ENCODE measurements at places on chromosomes 7 and 10.
A peak's percentile ranks its signal among the peaks of the same experiment; 100 is the strongest.

DNA sequence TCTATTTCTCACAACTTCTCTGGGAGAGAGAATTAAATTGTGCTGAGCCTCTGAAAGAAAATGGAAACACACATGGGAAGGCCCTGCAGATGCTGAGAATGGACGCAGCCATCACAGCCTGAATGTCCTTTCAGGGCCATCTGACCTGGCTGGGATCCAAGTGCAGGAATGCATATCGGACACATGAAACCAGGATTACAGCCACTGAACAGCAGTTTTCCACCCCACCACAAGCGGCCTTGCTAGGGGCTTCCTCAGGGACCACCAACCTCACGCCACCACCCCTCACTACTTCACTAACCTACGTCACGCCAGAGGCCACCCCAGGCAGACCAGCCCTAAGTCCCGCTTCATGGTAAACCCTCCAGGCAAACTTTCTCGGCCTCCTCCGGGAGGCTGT is 103.3 kb downstream of the DIP2C start:
- no peak for DNase-seq

DNA sequence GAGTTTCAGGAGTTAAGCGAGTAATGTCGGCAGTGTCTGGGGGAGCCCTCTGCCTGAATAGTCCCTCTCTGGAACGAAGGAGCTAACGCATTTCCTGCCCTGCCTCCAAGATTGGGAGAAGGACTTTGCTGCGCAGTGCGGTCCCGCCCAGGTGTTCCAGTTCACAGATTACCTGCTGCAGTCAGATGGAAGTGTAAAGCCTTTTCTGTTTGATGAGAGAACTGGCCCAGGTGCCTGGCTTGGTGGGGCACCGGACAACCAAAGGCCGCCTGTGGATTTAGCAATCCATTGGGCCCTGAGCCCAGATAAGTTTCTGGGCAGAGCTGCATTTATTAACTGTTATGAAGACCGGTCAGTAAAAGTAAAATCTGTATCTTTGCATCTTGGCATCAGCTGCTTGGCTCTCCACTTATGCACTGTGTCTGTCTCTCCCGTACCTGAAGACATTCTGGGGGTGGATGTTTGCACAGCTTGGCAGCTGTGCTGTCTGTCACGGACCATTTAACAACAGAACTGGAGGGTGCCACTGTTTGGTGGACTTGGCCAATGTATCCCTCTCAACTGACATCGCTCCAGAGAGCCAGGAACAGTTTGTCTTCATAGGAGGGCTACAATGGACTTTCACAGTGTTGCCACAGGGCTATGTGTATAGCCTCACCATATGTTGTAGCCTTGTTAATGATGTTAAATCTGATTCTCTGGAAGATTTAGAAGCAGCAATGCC is 654.7 kb upstream of the ZWINT start:
- no peak for DNase-seq

DNA sequence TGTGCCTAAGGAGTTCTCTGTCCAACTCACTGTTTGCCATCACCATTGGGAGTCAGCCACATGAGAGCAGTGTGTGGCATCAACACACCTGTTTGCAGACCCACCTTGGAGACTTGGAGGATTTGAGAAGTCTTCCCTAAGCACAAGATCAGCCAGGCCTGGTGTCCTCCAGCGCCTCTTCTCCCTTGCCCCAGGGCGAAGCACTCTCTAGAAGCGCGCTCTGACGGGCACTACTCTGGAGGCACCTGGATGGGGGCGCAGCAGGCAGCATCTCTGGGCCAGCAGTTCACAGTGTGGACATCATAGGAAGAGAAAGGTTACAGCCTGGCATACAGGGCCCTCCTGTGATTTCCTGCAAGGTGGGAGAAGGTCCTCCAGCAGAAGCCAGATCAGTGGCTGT is 289.3 kb downstream of the CELF2 start:
- DNase-seq = no peak

GRCh38 chr7:144534655-144535395 is 131.3 kb upstream of the NOBOX start:
- no peak for DNase-seq

- no peak for DNase-seq
Measured at GRCh38 chr7:14179781-14180180, 190.3 kb upstream of the ETV1 start.

DNA sequence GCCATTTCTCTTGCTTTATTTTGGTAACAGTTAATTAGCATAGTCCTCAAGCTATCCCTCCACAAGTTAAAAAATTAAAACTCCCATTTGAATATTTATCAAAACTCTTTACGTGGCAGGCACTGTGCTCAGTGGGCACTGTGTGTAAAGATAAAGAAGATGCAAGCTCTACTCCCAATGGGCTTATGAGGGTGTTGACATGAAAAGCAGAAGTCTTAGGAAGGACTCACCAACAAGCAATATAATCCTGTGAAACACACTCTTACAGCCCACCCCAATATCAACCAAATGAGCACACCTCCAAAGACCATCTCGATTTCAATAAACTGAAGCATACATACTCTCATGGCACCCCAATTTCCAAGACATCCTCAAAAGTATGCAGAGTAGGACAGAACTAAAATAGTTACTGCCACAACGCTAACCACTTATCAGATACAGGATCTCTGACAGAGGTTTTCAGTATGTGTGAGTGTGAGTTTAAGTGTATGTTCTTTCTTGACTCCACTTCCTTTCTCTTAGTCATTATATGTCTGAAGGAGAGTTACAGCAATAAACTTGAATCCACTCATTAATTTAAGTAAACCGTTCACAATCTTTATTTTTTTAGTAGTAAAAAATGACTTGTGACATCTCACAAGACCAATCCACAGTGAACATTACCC is 120.0 kb downstream of the PDE1C start:
- no peak for DNase-seq

DNA sequence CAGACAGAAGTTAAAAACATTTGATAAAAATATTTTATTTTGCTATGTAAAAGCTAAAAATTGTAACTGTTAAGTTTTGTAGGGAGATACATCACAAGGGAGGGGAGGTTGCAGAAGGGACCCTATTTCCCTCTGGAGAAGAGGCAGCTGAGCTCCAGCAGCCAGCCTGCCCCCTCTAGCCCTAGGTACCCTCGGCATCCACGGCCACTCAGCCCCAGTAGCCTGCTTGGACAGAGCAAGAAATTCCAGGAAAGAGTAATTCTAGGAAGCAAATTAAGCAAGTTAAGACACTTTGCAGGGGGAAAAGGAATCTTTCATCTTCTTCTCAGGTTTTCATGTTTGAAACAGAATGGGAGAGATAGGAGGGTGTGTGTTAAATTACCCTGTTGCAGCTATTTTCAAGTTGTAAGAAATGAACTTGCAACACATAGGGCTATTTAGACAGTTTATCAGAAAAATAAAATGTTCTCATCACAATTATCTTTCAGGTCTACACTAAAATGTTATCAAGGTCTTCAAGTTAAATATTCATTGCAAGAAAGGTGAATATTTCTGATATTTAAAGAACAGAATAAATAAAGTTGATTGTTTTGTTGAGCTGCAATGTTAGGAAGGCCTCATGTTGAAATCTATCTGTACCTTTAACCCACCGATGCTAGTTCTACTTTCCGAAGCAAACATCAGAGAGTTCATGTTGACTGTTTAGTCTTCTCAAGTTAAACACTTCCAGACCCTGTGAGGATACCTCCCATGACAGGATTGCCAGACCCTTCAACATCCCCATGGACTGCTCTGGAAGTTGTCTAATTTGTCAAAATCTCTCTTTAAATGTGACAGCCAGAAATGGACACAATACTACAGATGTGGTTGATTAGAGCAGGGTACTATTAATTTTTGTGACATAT is 5.5 kb downstream of the SGCE start:
- no peak for DNase-seq

- DNase-seq = peak; percentile 48
Measured at GRCh38 chr10:62594093-62594520, 210.4 kb upstream of the ADO start.

- no peak for DNase-seq
Measured at GRCh38 chr7:30176463-30177109, 41.8 kb downstream of the MTURN start.

DNA sequence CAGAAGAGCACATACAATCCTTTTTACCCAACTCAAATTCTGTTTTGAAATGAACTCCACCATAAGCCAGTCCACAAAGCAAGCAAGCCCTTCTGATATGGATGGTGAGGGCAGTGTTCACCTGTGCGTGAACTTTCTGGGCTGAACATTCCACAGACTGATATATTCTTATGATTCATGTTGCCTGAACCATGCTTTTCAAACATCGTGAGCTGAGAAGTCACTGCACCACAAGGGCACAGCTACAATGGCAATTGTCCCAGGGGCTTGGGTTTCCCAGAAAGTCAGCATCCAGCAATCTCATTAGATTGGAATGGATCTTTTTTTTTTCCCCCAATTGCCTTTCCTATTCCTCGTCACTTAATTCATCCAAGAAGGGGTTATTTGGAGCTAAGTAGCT is 86.9 kb upstream of the ZNF438 start:
- no peak for DNase-seq

DNA sequence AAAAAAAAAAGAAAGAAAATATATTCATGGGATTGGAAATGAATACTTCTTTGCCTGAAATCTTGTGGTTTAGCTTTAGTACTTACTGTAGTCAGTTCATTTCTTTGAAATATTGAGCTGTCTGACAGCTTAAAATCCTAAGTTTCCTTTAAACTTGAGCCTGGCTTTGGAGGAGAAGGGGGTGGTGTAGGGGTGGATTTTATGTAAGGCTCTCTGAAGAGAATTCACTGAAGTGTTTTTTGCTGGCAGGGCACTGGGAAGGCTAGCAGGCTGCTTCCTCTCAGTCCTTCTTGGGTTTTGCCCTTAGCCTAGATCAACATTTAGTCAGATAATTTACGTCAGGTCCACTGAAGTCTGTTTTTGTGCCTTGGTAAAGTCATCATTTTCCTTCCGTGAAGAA is 516.5 kb downstream of the AUTS2 start:
- no peak for DNase-seq

GRCh38 chr10:67261300-67261797 is 335.5 kb downstream of the LRRTM3 start:
- DNase-seq = no peak

DNA sequence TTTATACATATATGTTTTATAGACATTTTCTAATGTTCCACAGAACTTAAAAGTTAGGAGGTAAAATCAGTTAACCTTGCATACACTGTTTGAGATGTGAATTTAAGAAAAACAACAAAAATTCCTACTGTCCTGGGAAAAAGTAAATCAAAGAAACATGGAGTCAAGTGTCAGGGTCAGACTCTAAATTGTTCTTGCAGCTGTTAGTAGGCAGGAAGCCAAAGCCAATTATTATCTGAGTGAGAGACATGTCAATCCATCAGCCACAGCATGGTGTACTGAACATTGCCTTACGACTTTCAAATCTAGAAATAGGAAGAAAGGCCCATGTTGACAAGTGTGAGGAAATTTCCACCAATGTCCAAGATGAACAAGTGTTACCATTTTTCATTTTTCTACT is 461.2 kb upstream of the MBL2 start:
- DNase-seq = no peak

GRCh38 chr7:12162415-12163113 is 48.5 kb upstream of the TMEM106B start:
- DNase-seq = no peak

DNA sequence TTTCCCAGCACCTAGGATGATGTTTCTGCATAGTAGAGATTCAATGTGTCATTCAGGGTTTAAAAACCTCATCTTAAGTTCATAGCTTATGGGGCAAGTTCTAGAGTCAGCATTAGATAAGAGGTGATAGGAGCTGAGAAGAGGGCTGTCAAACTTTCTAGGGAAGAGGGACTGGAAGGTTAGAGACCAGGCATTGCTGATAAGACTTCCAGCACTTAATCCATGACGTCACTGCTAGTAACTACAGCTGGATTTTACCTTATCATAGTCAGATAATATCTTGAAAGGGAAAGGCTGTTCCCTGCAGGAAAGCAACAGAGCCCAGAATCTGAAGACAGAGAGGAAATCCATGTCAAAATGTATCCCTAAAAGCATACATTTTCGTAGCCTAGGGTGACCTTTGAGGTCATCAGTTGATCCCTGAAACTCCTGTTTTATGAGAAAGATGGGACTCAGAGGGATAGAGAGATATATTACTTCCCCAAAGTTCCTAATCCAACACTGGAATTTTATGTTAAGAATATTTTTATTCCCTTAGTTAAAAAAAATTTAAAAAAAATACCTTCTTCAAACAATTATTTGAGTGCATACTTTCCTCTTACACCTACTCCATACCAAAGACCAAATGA is 3.3 kb upstream of the CPED1 start:
- no peak for DNase-seq

- no peak for DNase-seq
Measured at GRCh38 chr10:105965141-105965540, 1199.4 kb downstream of the SORCS1 start.

DNA sequence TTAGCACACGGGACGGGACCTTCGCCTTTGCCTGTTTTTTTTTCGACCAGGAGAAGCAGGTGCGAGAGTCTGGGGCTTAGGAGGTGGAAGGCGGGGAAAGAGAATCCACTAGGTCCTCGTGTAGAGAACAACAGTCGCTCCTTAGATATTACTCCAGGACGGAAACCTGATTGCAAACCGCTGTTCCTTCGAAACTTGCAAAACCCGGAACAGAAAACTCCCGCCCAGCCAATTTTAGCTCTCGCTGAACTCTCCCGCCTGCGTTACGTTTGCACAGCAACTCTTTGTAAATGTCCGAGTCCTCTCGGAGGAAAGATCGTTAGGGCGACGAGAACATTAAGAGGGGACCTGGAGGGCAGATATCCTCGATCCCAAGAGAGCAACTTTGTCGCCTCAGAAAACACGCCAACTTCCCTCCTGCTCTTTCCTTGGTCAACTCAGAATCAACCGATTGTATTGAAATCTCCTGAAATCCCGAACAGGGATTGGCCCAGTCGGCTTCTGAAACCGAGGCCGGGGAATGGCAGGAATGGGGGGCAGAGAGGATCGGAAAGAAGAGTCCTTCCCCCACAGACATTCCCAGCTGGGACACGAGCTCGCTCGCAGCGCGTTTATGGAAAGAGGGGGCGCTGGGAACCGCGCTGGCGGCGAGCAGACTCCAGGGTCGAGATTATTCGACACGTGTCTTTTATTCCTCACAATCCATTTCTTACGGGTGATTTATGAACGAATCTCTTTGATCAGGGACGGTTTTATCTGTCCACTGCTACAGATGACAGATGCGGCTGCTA is 9.9 kb downstream of the TWIST1 start:
- DNase-seq = no peak

- DNase-seq = no peak
Measured at GRCh38 chr7:32533276-32534029, 38.2 kb downstream of the AVL9 start.

DNA sequence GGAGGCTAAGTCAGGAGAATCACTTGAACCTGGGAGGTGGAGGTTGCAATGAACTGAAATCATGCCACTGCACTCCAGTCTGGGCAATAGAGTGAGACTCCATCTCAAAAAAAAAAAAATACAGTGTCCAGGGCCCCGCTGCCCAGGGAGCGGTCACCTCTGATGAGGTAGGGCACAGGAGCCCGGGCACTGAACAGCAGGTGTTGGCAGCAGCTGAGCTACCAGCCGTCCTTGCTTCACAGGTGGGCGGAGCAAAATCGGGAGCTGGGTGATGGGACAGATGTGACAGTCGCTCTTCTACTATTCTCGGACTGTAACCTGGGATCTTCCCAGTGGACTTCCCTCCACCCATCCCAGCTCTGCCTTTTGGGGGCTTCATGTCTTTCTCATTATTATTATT is 49.4 kb downstream of the GTF2IRD1 start:
- DNase-seq = no peak
